ENCODE measurements at places on chromosomes 7 and 10.

GRCh38 chr10:77101341-77101740 is 536.3 kb downstream of the KCNMA1 start:
- DNase-seq: no peak

GRCh38 chr10:86451604-86451960 is 70.0 kb downstream of the WAPL start:
- DNase-seq: no peak

GRCh38 chr7:21702303-21702702 is 159.5 kb downstream of the DNAH11 start:
- no peak for DNase-seq

DNA sequence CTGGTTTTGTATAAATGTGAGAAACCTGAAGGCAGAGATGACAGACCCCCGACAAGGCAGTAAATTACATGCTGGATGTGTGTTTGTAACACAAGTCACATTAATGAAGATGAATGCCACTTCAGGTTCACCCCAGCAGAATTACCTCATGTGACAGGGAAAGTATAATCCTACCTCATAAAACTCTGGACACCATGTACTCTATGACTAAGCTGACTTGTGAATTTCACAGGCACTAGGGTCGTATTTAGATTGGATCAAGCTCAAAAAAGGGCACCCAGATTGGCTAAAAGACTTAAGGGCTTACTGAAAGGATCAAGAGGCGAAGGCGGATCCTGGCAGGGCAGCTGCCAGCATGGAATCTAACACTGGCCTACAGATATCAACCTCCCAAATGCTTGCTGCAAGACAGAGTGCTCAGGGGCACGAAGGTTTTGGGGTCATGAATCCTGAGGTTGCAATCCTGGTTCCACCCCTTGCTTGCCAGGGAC is 161.4 kb downstream of the PIP4K2A start:
- no peak for DNase-seq

- DNase-seq: no peak
These were observed 69.9 kb upstream of the NKX6-2 start for GRCh38 chr10:132855889-132856288.

GRCh38 chr10:86067436-86068050 is 299.1 kb downstream of the GRID1 start:
- no peak for DNase-seq

GRCh38 chr10:106775127-106775526 is 389.4 kb downstream of the SORCS1 start:
- no peak for DNase-seq

DNA sequence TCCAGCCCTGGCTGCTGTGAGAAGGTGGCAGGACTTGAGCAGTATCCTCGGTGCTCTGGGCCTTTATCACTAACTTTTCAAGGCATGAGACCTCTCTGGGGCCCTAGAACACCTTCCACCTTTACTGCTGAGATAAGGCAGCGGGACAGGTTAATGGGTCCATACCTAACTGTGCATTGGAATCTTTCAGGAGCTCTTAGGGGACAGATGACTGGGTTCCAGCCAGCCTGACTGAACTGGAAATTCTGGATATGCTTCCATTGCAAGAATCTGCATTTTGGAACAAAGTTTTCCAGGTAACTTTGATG is 73.0 kb downstream of the ATXN7L1 start:
- no peak for DNase-seq

DNA sequence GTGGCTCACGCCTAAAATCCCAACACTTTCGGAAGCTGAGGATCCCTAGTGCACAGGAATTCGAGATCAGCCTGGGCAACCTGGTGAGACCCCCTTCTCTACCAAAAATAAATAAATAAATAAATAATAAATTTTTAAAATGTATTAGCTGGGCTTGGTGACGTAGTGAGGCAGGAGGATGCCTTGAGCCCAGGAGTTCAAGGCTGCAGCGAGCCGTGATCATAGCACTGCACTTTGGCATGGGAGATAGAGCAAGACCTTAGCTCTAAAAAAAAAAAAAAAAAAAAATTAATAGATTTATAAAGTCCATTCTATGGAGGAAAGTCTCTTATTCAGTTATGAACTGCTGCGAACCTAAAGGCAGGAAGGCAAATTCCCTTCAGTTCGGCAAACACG is 1.1 kb upstream of the PTPN12 start:
- DNase-seq: no peak

GRCh38 chr10:61900829-61901792 is at the start of gene ARID5B:
ARID5B (plus strand) TSS chr10:61901699; CDS start chr10:61901710, 11 bp downstream.
- DNase-seq: no peak

DNA sequence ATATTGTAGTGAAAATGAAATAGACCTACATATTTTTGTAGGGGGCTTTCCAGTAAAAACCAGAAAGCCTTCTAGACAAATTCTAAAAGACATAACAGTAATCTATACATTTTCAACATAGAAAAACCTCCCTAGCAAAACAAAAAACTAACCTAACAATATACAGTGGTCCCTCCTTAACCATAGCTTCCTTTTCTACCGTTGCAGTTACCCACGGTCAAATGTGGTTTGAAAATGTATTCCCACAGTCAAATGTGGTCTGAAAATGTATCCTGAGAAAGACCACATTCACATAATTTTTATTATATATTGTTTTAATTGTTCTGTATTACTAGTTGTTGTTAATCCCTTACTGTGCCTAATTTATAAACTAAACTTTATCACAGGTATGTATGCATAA is 6.4 kb downstream of the PSAP start:
- no peak for DNase-seq

- DNase-seq: no peak
These were observed 2.9 kb upstream of the SGPL1 start for GRCh38 chr10:70812814-70813213.

- no peak for DNase-seq
These were observed 177.6 kb upstream of the LRRTM3 start for GRCh38 chr10:66748217-66748616.

- no peak for DNase-seq
These were observed 48.4 kb downstream of the HGF start for GRCh38 chr7:81721437-81721836.

GRCh38 chr10:92740762-92741161 is 51.0 kb downstream of the HHEX start:
- no peak for DNase-seq

DNA sequence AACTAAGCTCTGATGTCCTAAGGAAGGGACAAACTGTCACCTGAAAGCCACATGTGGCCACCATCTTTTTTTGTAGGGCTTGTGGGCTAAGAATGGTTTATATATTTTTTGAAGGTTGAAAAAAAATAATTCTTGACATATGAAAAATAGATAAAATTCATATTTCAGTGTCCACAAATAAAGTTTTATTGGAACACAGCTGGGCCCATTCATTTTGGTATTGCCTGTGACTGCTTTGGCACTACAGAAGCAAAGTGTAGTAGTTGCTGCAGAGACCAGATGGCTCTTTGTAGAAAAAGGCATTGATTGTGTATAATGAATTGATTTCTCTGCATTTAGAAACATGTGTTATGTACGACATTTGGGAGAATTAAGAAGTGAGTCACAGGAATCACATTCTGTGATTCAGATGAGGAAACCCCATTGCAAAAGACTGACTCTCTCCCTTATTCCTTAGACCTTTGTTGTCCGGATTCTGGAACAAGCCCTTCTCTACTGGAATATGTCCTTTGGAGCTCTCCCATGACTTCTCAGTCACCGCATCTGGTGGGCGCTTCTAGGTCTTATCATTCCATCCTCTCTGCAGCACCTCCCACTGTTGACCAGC is 438.7 kb downstream of the LRMDA start:
- DNase-seq: no peak

DNA sequence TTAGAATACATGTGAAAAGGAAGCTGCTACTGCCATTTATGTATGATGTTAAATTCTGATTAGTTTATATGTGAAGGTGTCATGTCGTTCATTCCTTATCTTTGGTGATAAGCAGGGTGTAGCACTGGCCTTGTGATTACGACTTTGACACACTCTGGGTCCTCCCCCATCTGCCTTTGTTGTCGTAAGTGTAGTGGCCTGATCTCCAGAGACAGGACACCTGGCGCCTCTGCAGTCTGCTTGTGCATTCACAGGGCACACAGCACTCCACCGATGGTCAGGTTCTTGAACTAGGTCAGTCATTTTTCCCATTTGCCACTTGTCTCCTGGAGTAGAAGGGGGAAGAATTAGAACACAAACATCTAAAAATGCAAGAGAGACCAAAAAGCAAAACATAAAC is 186.0 kb downstream of the PRKCQ start:
- DNase-seq: no peak

DNA sequence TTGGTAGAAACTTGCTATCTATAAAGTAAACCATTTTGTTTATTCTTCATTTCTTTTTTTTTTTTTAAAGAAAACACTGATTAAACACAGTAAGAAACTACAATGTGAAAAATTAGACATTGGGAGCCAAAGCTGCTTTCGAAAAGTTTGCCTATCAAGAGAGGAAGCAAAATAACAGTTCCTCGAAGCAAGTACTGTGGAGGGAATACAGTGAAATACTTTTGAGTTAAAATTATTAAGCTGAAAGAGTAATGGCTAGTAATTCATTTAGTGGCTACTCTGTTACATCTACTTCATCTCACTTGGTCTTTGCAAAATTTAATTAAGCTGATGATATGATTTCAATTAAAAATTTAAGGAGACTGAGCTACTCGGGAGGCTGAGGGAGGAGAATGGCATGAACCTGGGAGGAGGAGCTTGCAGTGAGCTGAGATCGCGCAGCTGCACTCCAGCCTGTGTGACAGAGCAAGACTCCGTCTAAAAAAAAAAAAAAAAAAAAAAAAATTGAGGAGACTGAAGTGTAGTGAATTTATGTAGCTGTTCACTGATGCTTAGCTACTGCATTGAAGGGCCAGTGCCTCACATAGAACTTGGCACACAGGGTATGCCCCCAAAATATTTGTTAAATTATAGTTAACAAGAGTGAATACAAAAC is 982.1 kb upstream of the MBL2 start:
- no peak for DNase-seq

- DNase-seq: no peak
These were observed 100.1 kb downstream of the KLF6 start for GRCh38 chr10:3684891-3685290.

DNA sequence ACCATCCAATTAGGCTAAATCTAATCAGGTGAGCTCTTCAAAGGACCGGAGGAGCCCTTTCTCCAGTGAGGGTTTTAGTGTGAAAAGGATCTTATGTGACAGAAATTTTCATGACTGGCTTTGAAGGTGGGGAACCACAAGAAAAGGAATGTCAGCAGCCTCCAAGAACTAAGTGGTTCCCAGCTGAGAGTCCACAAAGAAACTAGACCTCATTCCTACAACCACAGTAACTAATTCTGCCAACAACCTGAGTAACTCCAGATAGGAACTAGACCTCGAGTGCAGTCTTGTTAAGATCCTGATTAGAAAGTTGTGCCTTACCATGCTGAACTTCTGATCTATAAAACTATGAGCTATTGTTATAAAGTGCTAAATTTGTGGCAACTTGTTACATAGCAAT is 51.3 kb downstream of the PCLO start:
- no peak for DNase-seq

- DNase-seq: no peak
These were observed 116.0 kb downstream of the VTI1A start for GRCh38 chr10:112562809-112563663.

- no peak for DNase-seq
These were observed 4.6 kb upstream of the OR2A14 start for GRCh38 chr7:144118341-144118740.

GRCh38 chr10:21263263-21263803 is 262.1 kb downstream of the SKIDA1 start:
- no peak for DNase-seq

- no peak for DNase-seq
These were observed 89.1 kb upstream of the SMNDC1 start for GRCh38 chr10:110393866-110394265.

- no peak for DNase-seq
These were observed 25.9 kb downstream of the VAX1 start for GRCh38 chr10:117112220-117112619.

GRCh38 chr7:84237533-84238173 is 43.1 kb upstream of the SEMA3A start:
- DNase-seq: no peak

DNA sequence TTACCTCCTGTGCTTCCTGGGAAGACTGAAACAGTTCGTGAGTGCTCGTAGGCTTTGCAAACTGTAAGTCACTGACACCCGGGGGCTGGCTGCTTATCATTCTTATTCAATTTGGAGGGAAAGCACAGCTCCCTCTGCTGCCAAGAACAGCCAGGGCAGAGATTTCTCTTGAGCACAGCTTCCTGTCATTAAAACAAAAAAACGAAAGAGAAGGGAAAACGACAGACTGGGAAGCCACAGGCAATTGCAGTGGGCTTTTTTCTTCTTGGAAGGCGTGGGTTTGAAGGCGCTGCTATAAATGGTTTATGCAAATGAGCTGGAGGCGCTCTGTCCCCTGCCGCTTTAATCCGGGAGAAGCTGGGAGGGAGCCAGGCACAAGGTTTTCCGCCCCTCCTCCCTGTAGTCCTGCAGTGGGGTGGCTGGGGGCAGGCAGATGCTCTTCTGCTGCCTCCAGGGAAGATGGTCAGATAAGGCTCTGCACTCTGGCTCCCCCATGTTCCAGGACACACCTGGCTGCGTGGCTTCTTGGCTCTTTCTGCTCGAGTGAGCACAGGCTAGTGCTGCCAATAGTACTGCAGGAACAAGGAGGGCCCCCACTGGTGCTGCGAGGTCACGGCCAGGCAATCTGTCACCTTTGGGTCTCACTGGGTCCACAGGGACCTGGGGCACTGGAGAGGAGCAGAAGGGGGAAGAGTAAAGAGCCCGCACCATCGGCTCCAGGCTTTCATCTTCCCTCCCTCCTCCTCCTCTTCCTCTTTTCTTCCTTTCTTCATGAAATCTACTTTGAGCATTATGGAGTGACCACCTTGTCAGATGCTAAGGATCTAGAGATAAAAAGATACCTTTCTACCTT is 49.5 kb downstream of the NEURL1 start:
- no peak for DNase-seq

DNA sequence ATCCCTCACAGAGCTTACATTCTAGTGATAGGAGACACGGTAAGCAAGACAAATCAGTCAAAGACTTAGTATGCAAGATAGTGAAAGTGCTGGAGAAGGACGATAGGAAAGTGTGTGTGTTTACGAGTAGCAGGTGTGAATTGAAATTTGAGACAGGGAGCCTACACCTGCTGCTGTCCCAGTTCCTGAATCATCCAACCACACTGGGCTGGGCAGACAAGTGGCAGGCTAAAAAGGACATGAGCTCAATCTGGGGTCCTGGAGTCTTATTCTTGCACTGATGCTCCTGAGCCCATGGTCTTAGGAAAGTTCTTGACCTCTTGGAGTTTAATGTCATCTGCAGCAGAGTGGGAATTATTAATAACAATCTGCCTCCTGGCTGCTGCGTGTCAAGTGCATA is 16.2 kb downstream of the RBP3 start:
- no peak for DNase-seq

Data from activated gamma-delta T cell (primary cell).